Left colon (tissue), 2 donors: ENCODE measurements at places on chromosomes 13 and 19. TPM values are rescaled to one million over a fixed set of nuclear protein-coding genes. Genes with fewer than 3 reads are reported as not detected.
A peak's percentile ranks its signal among the peaks of the same experiment; 100 is the strongest.

The GJB6 gene
- total RNA-seq, result not detected

DNA sequence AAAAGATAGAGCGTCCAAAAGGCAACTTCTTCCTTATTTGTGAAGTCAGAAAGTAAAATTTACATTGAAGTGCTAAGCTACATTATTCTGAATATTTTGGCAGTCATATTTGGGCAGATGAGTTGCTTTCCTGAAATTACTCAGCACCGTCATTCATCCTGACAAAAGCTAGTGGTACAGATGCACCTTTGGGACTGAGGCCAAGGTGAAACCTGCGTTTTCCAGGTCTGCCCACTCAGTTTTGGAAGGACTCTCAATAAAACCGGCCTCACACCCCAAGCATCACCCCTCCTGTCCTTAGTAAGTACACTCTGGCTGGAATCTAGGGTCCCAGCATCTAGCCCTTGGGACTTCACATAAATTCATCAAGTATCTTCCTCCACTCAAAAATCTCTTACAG, 187.5 kb downstream of the TM9SF2 start:
- no peak for DNase-seq

DNA sequence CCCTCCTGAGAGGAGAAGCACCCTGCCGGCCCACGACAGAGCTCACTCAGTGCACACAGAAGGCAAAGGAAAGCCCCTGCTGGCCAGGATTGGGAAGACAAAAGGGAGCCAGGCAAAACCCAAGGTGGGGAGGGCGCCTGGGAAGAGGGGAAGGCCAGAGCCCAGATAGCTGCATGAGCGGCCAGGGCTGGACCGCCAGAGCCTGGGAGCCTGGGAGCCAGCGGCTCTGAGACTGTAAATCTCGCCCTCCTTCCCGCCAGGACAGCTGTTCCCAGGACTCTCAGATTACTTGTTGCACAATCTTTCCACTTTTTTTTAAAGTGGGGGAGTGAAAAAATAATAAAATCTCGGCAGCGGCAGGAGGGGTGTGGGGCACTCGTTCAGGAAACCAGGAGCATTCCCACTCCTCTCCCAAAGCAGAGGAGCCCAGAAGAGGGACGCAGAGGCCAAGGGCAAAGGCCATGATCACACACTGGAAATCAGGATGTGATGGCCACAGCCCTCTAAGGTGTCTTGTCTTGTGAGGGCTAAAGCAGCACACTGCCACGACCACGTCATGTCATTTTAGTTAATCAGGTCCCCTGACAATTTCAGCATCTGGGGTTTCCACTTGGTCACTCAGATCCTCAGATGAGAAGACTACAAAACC, 19.6 kb upstream of the EPHX3 start:
- DNase-seq, result peak; percentile 77

DNA sequence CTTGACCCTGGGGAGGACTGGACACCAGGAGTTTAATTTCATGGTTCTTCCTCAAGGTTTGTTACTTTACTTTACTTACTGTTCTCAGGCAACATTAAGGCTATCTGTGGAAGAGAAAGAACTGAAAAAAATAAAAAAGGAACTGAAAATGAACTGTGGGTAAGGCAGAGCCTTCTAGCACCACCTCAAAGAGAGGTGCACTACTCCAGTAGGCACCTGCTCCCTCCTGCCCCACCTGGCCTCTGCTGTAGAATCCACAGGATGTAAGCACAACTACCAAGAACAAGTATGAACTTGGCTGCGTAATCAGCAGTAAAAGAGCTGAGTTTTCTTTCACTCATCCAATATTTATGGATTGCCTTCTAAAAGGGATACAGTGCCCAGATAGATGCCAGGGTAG, 12.2 kb downstream of the ZNF112 start:
- no peak for DNase-seq

GRCh38 chr13:26989957-26990713, 181.5 kb downstream of the USP12 start:
- DNase-seq, result no peak

DNA sequence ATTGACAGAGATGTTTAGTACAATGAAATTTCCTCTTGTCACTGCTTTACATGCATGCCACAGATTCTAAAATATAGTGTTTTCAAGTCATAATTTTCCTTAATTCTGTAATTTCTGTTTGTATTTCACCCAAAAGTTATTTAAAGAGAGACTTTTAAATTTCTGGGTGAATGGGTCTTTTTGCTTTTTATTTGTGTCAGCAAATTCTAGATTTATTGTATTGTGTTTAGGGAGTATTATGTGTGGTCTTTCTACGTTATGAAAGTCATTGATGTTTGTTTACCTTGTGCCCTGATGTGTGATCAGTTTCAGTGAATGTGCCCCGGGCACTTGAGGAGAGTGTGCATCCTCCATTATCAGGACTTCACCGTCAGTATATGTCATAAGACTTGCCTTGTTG, 92.7 kb downstream of the SGCG start:
- DNase-seq, result no peak

DNA sequence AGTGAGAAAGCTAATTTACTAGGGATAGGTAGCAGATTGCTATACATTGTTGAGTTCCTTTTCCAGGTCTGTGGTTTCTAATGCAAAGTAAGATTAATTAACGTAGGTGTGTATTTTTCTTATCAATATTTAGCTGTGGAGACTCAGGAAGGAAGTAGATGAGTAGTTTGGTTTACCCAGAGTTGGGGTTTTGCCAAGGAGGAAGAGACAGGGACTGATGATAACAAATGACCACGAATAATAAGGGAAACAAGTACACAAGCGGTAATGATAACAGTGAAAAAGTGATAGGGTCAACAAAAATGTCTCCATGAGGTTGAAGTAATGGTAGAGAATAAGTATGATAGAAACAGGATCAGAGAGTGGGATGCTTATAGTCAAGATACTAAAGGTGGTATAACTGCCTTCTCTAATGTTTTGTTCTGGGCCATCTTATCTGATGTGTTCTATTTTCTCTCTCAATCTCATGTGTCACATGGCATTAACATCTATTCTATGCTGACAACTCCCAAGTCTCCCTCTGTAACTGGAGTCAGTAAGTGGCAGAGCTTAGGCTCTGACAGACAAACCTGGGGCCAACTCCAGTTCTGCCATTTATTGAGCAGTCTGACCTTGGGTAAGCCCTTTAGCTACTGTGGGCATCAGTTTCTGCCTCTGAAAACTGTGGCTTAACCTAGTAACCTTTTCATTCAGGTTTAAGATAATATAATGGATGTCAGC, 8.8 kb downstream of the OBI1 start:
- no peak for DNase-seq

DNA sequence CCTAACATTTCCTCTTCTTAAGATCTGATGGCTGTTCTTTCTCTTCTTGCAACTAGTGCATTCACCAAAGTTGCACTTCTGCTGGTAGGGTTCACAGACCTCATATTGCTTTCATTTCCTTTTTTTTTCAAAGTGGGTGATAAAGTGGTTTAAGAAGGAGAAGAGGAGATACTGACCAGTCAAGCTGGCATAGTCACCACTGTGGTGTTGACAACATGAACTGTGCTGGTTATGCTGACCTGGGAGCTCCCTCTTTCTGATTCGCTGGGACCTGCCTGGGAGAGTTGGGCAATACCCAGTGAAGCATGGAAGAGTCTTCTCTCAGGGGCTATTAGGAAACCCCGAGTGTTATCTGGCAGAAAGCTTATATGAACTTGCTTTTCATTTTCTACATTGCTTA, 222.9 kb downstream of the SLITRK5 start:
- no peak for DNase-seq

The DGKH gene
- 22.3 TPM for total RNA-seq

- DNase-seq, result no peak
These were observed 867 bp downstream of the WBP4 start for GRCh38 chr13:41061914-41062837.

The CYP2A7 gene
- total RNA-seq, result not detected

DNA sequence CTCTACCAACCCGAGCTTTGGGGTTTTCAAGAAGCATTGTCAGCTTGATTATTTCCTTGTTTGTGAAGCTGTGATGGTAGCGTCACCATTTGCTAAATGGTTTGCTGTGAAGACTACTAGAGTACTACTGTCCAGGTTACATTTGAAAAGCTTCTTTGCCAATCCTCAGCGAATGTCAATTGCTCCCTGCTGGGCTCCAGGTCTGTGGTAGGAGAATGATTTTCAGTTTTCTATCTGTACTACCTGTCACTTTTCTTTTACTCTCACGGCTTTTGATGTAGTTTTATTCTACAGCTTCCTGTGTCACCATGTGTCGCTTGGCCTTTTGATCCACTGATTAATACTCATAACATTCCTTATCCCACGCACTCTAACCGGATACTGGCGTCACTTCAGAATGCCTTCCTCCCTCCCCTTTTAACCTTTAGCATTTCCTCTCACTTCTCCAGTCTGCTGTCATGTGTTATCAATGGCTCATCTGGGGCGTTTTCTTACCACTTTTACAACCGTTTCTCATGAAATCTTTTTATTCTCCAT, 7.5 kb upstream of the GPR183 start:
- no peak for DNase-seq

GRCh38 chr13:96652506-96652905, 341.8 kb downstream of the OXGR1 start:
- DNase-seq, result no peak

- no peak for DNase-seq
These were observed 14.0 kb upstream of the RAB20 start for GRCh38 chr13:110575322-110576069.

DNA sequence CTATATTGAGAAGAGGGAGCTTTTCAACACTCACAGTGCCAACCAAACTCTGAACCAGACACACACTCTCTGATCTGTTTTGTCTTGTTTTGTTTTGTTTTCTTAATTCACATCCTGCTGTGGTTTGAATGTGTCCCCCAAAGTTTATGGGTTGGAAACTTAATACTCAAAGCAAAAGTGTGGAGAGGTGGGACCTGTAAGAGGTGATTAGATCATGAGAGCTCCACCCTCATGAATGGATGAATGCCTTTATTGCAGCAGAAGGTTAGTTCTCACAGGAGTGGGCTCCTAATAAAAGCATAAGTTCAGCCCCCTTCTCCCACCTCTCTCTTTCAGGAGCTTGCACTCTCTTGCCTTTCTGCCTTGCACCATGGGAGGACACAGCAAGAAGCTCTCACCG, 957.1 kb downstream of the PCDH9 start:
- DNase-seq, result no peak

The OVOL3 gene
- not detected for total RNA-seq

GRCh38 chr13:78376033-78376432, 227.3 kb downstream of the POU4F1 start:
- no peak for DNase-seq

- no peak for DNase-seq
These were observed 51.8 kb downstream of the CCDC70 start for GRCh38 chr13:51913421-51914136.

DNA sequence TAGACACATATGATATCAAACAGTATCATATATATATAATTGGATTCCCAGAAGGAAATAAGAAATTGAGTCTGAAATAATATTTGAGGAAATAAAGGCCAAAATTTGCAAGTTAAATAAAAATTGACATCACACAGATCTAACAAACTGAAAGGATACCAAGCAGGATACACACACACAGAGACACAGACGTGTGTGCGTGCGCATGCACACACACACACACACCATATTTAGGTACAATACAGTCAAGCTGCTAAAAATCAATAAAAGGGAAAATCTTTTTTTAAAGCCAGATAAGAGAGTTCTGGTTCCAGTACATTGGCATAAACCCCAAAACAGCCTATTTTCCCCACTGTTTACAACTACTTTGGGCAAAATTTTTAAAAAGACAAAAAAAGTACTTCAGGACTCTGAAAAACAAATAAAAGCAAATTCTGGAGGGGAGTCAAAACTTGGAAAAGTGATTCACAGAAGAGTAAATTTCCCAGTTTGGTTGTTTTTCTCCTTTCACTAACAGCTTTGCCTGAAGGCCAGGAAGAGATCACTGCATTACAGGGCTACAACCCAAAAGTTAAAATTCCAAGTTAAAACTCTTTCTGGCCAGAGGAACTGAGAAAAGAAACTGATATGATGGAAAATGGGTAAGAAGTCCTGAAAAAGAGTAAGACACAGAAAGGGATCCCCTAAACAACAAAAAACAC, 16.2 kb downstream of the MYCBP2 start:
- no peak for DNase-seq

DNA sequence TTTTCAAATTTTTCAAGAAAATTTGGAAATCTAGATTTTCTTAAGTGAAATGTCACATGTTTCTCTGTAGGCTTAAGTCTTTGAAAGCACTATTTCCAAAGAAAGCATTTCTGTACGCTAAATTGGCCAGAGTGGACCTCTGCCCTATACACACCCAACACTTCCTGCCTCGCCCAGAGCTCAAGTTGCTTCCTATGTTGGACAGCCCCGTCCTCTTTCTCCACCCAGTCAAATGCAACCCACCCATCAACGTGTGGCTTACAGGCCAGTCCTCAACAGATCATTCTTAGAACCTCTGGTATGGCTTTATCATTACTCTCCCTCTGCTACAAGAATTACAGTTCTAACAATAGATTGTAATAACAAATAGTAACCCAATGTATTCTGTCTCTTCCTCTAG, 24.2 kb downstream of the KLF12 start:
- peak; percentile 40 for DNase-seq

The ACP7 gene
- total RNA-seq, result not detected

The ZNF468 gene
- total RNA-seq, result 16.0 TPM

DNA sequence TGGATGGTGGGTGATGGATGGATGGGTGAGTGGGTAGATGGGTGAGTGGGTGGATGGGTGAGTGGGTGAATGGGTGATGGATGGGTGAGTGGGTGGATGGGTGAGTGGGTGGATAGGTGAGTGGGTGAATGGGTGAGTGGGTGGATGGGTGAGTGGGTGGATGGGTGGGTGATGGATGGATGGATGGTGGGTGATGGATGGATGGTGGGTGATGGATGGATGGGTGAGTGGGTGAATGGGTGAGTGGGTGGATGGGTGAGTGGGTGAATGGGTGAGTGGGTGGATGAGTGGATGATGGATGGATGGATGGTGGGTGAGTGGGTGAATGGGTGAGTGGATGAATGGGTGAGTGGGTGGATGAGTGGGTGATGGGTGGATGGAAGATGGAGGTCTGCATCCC, 2.8 kb downstream of the SMIM24 start:
- DNase-seq, result no peak

The OR10H1 gene
- total RNA-seq, result 0.09 TPM
